ENCODE measurements at places on chromosomes 5 and 9.

DNA sequence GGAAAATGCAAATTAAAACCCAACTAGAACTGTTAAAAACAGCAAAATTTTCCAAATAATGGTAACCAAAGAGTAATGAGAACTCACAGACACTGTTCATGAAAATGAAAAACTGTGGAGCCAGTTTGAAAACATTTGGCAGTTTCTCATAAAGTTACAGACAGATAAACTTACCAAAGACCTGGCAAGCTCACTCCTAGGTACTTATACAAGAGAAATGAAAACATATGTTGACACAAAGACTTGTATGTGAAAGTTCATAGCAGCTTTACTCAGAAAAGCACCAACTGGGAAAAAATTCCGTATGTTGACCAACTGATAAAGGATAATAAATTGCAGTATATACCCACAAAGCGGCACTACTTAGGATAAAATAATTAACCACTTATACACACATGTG is 10.3 kb downstream of the ZNF782 start:
- no peak for DNase-seq

DNA sequence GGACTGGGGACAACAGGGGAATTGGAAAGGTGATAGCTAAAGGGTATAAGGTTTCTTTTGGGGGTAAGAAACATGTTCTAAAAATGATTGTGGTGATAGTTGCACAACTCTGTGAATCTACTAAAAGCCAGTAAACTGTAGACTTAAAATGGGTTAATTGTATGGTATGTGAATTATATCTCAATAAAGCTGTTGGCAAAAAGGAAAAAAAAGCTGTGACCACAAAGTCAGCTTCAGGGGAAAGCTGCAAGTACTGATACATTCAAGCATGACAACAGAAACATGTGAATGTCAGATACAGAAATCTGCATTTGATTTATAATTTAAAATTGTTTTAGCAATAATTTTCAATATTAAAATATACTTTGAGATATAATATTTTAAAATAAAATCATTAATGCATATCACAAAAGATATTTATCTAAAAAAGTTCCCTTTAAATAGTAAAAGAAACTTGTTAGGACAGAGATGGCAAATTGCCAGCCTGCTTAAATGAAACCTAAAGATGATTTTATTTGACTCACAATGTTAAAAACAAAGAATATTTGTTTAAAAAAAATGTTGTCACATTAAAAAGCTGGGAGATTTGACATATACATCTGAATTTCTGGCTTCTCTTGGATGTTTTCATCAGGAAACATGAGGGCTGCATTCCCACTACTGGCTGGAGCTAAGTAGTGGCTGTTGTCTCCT is 66.0 kb downstream of the TBCA start:
- no peak for DNase-seq

DNA sequence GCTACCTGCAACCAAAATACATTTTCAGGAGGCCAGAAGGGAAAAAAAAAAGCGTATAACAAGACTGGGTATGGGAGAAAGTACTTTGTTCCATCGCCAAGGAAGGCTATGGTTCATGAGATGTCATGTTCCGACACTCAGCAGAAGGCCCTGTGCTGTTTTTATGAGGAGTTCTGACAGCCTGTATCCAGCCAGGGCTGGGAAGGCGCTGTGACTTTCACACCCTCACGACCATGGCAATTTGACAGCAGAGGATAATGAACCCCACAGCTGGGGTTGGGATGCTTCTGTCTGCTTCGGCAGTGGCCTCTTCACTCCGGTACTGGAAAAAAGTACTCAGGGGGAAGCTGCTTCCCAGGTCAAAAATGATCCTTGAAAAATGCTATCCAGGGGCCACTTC is 154.4 kb downstream of the PRELID2 start:
- no peak for DNase-seq

DNA sequence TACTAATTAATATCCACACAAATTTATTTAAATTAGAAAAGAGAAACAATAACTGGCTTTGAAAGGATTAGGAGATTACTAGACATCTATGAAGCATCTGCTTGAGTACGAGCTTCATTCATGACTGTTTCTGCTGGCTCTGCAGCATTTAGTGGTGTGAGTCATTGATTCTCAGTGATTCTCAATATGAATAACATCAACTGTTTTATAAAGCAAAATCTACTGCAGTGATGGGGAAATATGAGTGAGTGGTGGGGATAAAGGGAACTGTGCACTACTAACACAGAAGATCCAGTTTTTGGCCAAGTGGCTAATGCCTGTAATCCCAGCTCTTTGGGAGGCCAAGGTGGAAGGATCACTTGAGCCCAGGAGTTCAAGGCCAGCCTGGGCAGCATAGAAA is 8.4 kb downstream of the FNBP1 start:
- DNase-seq = peak; percentile 82

GRCh38 chr5:54663866-54664265 is 146.3 kb downstream of the SNX18 start:
- DNase-seq = peak; percentile 86

DNA sequence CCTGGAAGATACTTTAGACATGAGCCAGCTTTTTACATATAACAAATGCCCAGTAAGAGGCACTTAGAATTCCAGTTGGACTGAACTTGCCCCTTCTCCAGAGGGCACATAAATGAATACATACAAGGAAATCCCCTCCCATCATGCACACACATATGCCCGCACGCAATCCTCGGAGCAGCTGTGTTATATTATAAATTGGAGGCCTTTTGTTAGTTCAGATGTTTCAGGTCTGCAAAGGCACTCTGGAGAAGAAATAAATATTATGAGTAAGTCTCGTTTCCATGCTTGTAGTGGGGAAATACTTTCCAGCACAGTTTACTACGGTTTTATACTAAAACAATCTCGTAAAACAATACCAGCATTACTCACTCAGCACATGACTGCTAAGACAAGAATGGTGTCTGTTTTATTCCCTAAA is 17.6 kb upstream of the MUSK start:
- DNase-seq = peak; percentile 98

DNA sequence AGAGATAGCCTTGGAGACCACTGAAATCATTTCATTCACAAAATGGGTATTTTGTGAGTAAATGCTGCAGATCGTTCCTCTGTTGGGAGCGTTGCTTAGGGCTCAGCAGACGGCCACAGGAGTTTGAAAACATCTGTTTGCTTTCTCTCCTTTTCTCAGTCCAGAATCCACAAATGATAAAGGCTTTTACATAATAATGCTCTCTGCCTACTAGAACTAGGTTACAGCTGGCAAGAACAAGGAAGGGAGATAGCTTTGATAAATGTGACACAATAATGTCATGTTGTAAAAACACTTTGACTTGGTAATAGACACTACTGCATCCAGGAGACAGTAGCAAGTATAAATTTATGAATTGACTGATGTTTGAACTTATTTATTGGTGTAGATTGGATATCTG is 1072.4 kb upstream of the CDH6 start:
- no peak for DNase-seq

DNA sequence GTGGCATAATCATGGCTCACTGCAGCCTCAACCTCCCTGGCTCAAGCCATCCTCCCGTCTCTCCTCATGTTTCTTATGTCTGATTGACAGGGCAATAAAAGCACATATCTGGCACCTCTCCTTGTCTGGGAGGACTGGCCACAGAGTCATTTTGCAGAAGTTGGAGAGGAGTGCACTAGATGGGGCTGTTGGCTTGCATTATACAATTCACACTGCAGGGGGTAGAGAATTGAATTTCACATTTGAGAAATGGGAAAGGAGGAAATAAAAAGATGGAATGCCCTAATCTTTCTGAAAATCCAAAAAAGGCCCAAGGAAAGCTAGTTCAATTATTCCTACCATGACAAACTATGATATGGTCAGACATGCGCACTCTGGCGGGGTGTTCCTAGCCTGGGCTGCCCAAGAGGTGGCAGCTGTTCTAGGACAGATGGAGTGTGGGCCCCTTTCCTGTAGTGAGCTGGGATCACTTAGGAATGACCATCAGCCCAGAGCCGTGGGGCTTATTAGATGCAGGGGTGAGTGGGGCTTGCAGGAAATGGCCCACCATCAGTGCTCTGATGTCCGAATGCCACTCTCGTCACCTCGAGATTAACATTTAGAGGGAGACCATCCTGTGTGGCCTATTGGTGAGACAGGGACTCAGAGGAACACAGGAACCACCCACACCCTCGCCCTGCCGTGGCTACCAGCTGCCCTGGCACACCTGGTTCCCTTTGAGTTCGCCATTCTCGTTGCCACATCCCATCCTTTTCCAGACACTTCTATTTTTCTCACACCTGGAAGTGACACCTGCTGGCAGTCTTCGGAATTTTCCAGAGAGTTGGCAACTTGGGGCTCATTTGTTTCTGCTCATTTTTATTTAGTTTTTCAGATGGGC is 21.8 kb upstream of the ANKRD18A start:
- DNase-seq = no peak

DNA sequence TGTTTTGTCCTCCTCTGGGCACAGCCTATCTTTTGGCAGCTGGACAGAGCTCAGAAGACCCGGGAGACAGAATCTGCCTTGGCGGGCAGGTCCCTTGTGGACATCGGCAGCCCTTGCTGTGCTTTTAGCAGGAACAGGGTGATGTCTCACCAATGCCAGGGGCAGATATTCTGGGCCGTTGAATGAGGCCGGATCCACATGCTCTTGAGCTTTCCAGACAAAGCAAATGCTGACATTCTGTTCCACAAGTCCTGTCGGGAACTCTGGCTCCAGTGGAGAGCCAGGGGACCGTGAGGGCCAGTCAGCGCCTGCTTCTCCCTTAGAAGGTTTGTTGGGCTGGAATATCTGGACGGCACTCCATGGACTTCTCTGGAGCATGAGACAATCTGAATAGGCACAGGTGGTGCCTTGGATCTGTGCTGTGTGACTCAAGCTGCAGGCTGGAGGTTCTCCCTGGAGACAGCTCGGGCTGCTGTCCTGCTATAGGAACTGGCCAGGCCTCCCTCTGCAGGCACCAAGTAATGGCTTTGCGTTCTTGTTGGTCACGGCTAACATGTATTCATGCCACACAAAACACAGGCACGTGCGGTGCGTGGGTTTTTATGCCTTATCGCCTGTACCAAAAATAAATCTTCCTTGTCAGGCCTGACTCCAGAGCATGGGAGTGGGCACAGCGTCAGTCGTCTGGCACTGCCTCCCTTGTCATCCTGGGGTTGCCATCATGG is 80.3 kb downstream of the GADD45G start:
- DNase-seq = no peak

GRCh38 chr5:66100851-66101250 is 43.2 kb upstream of the SREK1 start:
- DNase-seq = no peak

DNA sequence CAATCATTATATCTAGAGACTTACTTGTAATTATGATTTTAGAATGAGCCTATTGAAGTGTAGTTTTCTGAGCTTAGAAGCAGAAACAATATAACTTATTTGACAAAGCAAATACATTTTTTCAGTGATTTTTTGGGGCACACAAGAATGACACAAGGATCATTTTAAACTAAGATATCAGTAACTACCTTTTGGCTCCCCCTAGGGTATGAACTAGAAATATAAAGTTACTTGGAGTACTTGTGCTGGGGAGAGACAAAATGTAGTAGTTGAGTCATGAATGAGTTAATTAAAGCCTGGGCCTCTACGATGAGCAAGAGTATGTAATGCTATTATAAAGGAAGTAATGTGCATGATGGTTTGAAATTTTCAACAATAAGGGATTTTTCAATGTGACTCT is 1244.1 kb upstream of the ACO1 start:
- DNase-seq = no peak

- peak; percentile 34 for DNase-seq
These were observed 51.3 kb downstream of the SNX24 start for GRCh38 chr5:122896598-122897282.

- no peak for DNase-seq
These were observed 170.2 kb upstream of the POU5F2 start for GRCh38 chr5:93911609-93912008.

- DNase-seq = no peak
These were observed 14.4 kb upstream of the GDA start for GRCh38 chr9:72134801-72135200.

GRCh38 chr9:92963831-92964606 is 16.7 kb downstream of the FGD3 start:
- DNase-seq = no peak

- no peak for DNase-seq
These were observed 2.3 kb upstream of the SCGB3A1 start for GRCh38 chr5:180593446-180594206.

DNA sequence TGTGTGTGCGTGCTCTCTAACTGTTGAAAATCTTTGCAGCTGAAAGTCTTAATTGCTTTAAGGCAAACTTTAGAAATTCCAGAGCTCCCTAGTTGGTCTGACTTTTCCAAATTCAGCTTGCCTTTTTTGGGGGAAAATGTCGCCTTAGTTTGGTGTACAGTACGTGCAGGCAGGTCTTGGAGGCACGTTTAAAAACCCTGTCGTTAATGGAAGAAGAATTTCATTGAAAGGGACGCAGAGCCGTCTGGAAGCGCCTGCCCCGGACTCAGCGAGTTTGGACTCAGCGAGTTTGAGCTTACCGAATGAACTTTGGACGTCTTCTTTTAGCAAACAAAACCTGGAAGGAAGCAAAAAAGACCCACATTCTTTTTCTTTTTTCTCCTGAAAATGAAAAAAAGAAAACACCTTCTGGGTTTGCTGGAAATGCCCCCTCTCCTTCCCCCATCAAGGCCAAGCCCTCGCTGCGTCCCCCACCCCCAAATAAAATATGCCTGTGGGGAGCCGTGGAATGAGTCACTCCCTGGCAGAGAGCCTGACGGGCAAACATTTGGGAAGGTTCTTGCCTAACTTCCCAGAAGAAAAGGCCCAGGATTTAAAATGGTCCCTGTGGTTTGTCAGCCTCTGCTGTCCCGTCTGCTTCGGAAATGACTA is 1.5 kb downstream of the NEK6 start:
- DNase-seq = peak; percentile 88

DNA sequence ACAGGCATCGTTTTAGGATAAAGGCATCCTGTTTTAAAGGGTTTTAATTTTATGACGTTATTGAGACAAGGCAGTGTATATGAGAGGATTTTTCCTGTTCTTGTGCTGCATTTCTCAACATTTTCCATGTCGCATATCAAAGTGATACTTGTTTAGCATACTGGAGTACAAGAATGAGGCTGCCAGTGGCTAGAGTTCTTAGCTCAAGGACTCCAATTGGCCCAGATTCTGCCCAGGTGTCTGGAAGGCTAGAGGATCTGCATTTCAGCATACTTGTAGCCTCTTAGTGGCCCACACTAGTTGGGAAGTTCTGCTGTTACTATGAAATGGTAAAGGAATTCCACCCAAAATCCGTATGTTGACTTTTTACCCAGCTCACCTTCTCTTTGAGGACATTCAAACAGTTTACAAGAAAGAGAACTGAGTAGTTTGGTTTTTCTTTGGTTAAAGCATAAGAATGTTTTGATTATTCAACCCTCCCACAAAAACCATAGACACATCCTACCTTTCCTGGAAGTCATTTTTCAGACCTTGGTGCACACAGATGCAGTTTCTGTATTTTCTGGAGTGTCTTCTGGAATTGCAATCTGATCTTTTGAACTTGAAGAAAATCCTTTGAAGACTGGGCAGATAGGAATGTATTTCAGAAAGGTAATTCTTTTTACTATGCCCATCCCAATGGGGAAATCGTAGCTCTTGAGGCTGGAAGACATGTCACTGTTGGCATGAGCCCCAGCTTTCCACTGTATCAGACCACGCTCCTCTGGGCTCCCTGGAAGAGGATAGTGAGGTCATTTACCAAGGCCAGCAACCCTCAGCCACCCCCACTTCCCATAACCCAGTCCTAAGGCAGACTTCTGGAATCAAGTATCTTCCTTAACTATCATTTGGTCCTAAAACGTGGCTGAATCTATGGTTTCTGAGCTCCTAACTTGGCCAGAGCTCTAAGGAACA is 11.3 kb downstream of the SLC23A1 start:
- DNase-seq = no peak

GRCh38 chr9:110255463-110256379 is 586 bp downstream of the TXN start:
- peak; percentile 46 for DNase-seq

- peak; percentile 60 for DNase-seq
These were observed 72.6 kb downstream of the SMARCA2 start for GRCh38 chr9:2087500-2088313.

All from HCEC 1CT (cell line).